Gastrocnemius medialis (tissue), 4 donors: ENCODE measurements at places on chromosomes 7 and 10.

DNA sequence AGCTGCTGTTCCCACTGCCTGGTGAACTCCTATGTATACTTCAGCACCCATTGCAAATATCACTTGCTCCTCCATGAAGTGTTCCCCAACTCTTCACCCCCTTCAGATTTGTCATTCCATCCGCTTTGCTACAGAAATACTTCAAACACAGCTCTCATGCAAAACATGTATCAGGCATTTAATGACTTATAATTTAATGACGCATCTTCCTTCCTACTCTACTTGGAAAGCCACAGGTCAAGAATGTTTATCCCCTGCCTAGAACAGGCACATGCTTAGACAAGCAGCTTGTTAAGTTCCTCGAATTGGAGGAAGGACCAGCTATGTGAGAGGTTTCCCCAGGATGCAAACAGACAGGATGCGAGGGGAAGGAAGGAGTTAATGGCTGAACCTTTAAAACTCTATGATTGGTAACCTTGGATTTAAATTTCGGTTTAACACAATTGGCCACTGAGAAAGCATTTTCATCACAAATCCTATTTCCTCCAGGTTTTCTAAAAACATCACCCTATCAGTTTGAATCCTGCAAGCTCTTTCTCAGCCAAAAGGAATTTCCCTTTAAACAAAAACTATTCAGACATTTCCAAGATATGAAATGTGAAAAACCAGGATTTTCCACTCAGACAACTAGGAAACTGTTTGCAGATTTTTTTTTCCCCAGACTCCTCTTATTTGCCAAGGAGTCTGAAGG is 11.5 kb downstream of the CREB3L2 start:
- no peaks in the 10 kb centered on the region for H3K36me3 ChIP-seq
- no peaks in the 10 kb centered on the region for H3K27me3 ChIP-seq

DNA sequence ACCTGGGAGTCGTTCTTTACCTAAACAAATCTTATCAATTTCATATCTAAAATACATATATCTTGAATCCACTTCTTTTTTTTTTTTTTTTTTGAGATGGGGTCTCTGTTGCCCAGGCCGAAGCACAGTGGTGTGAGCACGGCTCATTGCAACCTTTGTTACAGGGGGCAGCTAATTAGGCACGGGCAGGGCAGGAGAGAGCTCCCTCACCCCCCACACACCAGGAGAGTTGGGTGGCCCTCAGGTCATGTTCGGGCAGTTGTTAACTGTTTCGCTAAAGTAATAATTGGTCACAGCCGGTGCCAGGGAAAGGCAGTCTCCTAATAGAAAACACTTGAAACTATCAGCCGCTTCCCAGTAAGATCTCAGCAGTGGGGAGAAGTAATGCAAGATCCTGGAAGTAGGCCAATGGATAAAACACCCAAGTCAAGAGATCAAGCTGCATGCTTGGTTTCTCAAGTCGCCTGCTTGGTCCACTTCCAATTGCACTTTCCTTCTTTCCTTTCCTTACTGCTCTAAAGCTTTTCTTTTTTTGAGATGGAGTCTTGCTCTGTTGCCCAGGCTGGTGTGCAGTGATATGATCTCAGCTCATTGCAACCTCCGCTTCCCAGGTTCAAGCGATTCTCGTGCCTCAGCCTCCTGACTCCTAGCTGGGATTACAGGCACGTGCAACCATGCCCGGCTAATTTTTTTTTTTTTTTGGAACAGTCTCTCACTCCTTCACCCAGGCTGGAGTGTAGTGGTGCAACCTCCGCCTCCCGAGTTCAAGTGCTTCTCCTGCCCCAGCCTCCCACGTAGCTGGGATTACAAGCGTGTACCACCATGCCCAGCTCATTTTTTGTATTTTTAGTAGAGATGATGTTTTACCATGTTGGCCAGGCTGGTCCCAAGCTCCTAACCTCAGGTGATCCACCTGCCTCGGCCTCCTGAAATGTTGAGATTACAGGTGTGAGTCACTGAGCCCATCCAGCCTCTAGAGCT is 21.3 kb upstream of the EFCAB10 start:
- no peak for DNase-seq
- H3K27ac ChIP-seq: no peak overlapping the region
- H3K4me3 ChIP-seq: no peak overlapping the region
- H3K27me3 ChIP-seq: no peaks in the 10 kb centered on the region
- no peaks in the 10 kb centered on the region for H3K4me1 ChIP-seq
- H3K36me3 ChIP-seq: no peaks in the 10 kb centered on the region

GRCh38 chr7:89401690-89402089 is 606.2 kb upstream of the TEX47 start:
- H3K4me3 ChIP-seq: no peak overlapping the region
- H3K36me3 ChIP-seq: no peaks in the 10 kb centered on the region
- no peaks in the 10 kb centered on the region for H3K4me1 ChIP-seq
- no peaks in the 10 kb centered on the region for H3K27me3 ChIP-seq
- DNase-seq: no peak

DNA sequence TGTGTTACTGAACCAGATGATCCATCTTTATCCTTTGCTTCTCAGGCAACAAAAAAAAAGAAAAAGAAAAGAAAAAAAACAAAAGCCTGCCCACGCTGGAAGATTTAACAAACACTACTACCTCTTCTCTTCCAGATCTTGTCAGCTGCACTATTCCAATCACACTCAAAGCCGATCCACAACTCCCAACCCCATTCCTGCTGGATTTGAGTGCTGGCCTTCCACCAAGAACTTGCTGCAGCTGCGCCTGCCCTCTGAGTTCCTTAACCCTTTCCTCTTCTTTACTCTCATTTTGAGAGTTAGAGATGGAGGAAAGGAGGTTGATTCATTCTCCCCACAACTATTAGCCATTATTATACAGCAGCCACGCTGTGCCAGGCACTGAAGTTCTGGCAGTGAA is 16.0 kb upstream of the ITGA8 start:
- no peaks in the 10 kb centered on the region for H3K36me3 ChIP-seq
- H3K27me3 ChIP-seq: no peaks in the 10 kb centered on the region
- no peak overlapping the region for H3K4me3 ChIP-seq
- H3K4me1 ChIP-seq: peaks cover 3% of the 10 kb centered on the region
- no peak for DNase-seq

GRCh38 chr7:19991936-19992335 is 218.5 kb upstream of the TMEM196 start:
- no peak overlapping the region for H3K27ac ChIP-seq
- no peak for DNase-seq
- H3K4me3 ChIP-seq: no peak overlapping the region
- no peaks in the 10 kb centered on the region for H3K4me1 ChIP-seq
